ENCODE measurements at places on chromosomes 5 and 9.

DNA sequence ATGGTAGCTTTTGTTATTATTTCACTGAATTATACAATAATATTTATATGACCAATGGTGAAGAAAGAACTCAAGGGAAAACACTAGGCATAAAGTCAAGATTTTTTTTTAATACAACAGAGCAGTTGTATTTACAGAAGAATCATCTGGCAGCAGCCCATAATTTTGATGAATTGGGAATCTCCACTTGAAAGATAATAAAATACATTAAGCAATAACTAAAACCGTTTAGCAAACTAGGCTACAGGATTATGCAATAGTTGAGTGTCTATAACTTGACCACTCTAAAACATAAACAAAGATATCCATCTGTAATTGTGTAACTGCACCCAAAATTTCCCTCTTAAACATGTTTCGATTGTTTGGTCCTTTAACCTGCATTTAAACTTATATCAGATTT, 80.8 kb downstream of the SNCAIP start:
- DNase-seq, result no peak

DNA sequence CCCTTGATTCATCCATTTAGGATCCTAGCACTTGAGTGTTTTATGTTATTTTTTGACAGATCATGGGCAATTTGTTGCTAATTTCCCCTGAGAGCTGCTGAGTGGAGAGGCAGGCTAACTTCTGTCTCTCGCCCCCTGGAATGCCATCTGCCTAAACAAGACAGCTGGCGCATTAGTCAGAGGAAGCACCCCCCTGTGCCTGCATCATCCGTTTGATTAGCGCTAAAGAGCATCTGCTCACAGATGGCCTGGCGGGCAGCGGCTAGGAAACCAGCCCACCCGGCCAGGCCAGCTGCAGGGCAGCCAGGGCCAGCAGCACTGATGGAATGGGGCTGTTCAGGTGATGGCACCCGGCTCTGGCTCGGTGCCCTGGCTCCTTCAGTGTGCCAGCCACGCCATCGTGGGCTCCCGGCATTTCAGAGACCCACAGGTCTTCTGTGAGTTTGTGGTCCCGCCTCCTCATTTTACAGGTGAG, 22.9 kb upstream of the ASS1 start:
- no peak for DNase-seq

GRCh38 chr9:31733166-31733565, 651.3 kb upstream of the ACO1 start:
- DNase-seq, result no peak

- DNase-seq, result peak; percentile 42
Observed at GRCh38 chr9:95822583-95823431, 52.7 kb upstream of the ERCC6L2 start.

- no peak for DNase-seq
Observed at GRCh38 chr9:106062250-106062649, 367.9 kb downstream of the TMEM38B start.

DNA sequence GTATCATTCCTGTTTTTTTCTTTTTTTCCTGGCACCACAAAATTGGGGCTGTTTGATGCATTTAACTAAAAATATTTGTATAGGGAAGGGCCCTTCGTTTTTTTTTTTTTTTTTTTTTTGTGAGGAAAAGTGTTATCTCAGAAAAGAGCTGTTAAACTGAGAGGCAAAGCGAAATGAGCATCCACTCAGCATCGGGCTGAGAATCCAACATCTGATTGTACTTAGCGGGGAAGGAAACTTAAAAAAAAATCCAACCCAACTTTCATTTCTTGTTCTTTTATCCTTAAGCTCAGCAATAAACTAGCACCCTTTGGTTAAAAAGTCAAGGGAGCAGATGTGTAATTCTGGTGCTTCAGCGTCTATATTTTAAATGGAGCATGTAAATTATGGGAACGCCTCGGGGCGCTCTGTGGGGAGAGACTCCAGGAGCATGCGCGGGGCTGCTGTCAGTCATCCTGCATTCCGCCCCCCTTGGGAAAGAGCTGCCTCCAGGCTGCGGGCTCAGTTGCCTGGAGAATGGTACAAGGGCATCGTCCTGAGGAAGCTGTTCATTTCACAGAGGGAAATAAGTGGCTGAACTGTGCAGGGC, 33.3 kb downstream of the DMRT2 start:
- no peak for DNase-seq

- no peak for DNase-seq
Observed at GRCh38 chr5:117713585-117714198, 1139.1 kb upstream of the SEMA6A start.

GRCh38 chr5:102782217-102782872, 27.2 kb downstream of the PAM start:
- no peak for DNase-seq

DNA sequence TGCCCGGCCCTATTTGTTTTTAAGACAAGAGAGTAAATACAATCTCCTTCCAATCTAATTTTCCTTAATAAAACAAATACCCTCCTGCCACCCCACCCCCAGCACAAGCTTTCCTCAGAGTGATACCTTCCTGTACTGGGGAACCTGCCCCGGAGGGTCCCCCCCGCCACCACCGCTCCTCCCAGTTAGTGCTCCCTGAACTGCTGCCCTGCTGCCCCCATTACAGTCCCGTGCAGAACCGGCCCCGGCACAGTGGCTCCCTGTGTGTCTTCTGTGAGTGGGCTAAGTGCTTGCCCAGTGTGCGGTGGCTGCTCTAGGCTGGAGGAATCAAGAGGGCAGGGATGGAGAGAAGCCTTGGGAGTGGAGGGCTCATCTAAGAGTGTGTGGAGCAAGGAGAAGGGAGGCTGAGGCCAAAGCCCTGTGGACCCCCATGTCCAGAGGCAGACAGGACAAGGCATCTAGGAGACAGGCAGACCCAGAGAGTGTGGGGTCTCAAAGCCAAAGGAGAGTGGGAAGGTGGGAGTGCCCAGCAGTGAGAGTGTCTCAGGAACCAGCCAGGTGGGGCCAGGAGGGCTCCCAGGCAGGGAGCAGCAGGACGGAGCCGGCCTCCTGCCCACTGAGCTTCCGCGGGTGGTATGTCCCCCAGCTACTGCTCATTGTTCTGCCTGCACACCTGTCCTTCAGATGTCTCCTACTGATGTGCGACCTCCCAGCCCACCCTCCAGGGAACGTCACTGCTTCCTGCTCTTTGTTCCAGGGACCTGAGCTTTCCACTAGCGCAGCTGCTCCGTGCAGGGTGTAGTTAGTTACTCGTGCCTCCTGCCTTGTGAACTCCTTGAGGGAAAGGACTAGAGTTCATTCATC, 129.0 kb downstream of the DAB2IP start:
- DNase-seq, result no peak

DNA sequence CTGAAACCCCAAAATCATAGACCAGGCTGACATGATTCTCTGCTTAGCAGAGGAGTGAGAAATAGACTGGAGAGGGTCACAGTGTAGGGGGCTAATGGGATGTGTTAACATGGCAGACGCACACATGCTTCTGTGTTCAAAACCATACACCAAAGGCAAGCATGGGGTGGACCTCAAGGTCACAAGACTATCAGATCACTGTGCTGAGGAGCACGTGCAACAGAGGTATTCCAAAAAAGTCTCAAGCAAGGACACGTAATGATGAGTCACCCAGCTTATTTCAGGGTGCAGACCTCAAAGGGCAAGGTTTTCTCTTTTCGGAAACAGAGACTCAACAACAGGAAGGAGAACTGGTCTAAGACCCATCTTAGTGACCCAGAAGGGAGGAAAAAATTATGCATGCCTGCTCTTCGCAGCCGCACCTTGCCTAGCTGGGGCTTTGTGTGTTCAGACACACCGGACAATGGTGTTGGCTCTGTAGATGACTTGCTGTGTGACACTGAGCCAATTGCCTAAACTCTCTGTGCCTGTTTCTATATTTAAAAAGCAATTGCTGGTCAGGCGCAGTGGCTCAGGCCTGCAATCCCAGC, 20.3 kb downstream of the WHRN start:
- DNase-seq, result peak; percentile 60

- DNase-seq, result no peak
Observed at GRCh38 chr5:126274076-126274762, 149.0 kb upstream of the GRAMD2B start.

DNA sequence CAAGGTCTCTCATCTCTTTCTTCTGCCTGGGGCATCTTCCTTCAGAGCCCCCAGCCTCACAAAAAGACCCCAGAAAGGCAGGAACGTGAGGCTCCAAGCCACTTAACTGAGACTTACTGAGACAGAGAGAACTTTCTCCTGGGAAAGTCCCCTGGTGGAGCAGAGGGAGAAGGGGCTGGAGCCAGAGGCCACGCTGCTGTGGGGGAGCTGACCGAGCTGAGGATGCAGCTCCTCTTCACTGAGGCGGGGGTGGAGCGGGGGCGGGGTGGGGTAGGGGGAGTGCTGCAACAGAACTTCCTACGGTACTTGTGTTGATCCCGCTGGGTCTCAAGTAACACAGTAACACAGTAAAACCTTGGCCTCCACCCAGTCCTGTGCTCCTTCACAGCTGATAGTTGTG, 204.0 kb downstream of the FSTL4 start:
- DNase-seq, result no peak

DNA sequence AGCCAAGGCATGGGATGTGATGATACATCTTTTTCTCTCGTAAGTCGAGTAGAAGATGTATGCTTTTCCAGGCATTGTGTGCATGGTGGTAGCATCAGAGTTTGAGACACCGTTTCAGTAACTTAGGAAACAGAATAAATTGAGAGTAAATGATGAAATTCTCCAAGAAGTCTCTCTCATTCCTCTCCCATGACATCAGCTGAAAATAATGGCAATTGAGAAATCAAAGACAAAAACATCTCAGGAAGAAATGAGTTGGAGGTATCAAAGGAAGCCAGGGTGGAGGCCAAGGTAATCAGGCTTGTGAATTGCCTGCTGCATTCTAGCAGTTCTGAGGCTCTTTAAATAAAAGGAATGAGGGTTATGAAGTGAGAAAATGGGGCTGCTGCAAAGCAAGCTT, 53.9 kb downstream of the SGCD start:
- DNase-seq, result no peak

- no peak for DNase-seq
Observed at GRCh38 chr5:98593418-98593817, 180.0 kb upstream of the RGMB start.

Measured in activated T-cell treated with anti-CD3 and anti-CD28 coated beads, Interleukin-2, amount 50 U/mL, for 24 hours (primary cell).